ENCODE measurements at places on chromosomes 2 and 18.

DNA sequence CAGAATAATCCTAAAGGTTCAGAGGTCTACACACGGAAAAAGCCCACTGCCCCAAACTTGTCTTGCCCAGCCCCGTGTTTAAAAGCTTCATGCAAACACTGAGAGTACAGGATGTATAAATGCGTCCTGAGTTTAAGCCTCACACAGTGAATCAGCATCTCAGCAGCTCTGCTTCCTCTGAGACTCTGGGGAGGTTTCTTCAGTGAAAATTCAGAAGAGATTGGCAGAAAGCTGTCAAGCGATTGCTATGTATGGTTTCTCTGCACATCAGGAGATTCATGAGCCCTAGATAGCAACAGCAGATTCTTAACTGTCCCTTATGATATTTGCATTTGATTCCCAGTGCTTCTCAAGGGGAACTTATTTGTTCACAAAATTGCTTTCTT is 27.1 kb downstream of the CRACDL start:
- no peak for DNase-seq

GRCh38 chr18:78160961-78161656 is 818.5 kb upstream of the SALL3 start:
- DNase-seq, result no peak

DNA sequence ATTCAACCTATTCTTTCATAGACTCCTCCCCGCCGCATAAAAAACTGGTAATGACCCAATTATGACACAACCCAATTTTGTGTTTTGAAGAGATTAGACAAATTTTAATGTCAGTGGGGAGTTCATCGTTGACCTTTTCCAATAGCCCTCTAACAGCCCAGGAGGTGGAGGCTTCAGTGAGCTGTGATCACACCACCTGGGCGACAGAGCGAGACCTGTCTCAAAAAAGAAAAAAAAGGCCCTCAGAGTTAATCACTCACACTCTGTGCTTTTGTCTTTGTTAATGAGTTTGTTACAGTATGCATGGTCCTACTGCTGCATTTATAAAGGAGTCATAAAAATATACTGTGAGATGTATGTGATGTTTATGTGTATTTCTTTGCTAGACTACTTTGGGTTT is 510.6 kb downstream of the CPS1 start:
- DNase-seq, result no peak

GRCh38 chr2:111191877-111192276 is 71.2 kb downstream of the BCL2L11 start:
- DNase-seq, result no peak

- DNase-seq, result no peak
Measured at GRCh38 chr2:235493402-235493774, 455 bp upstream of the AGAP1 start.

Data from Calu3 (cell line).